GM12864 (cell line): ENCODE measurements at places on chromosomes 2 and 18.

DNA sequence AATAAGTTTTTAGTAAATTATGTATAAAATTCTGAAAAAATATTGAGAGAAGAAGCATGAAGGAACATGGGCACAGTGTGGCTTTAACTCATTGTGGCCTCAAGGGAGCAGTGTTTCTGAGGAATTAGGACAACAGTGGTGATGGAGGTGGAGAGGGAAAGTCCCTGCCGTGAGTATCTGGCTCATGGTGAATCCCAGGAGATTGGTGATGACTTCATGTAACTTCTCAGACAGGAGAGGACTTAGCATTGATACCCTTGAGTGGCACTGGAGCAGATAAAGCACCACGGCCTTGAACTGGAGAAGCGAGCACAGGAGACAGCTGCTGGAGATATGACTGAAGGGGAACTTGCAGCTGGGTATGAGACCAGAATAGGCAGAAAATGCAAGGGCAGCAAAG lies 35.0 kb upstream of the LRP1B start:
- DNase-seq, result peak; percentile 7

GRCh38 chr2:23497063-23497462 lies 112.1 kb downstream of the KLHL29 start:
- no peak for DNase-seq

GRCh38 chr2:55112229-55113031 lies 62.2 kb upstream of the RTN4 start:
- no peak for DNase-seq

- no peak for DNase-seq
These were observed 12.4 kb downstream of the CCL20 start for GRCh38 chr2:227826019-227826521.

DNA sequence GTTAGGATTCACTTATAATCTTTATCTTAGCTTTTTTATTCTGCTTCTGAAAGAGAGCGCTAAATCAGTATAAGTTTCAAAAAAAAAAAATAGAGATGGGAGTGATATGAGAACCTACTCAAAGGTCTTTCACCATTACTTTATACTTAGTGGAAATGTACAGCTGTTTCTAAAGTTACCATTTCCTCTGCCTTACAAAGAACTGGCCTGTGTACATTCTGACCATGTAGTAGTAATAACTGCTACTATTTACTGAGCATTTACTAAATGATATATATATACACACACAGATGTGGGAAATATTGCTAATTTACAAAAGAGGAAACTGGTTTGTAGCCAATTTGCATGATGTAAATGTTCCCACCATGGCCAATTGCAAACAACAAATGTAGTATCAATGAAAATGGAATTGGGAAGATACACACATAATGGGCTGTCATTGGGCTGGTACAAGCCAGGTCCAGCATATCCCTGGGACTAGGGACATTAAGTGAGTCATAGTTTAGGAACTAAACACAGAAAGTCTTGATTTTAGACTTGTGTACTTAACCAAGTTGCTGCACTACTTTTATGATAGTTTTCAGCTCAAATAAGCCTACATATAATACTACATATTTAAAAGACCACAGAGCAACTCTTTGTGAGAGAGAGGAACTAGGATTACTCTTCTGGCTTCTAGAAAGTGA lies 67.1 kb downstream of the DYNC1I2 start:
- DNase-seq, result no peak

DNA sequence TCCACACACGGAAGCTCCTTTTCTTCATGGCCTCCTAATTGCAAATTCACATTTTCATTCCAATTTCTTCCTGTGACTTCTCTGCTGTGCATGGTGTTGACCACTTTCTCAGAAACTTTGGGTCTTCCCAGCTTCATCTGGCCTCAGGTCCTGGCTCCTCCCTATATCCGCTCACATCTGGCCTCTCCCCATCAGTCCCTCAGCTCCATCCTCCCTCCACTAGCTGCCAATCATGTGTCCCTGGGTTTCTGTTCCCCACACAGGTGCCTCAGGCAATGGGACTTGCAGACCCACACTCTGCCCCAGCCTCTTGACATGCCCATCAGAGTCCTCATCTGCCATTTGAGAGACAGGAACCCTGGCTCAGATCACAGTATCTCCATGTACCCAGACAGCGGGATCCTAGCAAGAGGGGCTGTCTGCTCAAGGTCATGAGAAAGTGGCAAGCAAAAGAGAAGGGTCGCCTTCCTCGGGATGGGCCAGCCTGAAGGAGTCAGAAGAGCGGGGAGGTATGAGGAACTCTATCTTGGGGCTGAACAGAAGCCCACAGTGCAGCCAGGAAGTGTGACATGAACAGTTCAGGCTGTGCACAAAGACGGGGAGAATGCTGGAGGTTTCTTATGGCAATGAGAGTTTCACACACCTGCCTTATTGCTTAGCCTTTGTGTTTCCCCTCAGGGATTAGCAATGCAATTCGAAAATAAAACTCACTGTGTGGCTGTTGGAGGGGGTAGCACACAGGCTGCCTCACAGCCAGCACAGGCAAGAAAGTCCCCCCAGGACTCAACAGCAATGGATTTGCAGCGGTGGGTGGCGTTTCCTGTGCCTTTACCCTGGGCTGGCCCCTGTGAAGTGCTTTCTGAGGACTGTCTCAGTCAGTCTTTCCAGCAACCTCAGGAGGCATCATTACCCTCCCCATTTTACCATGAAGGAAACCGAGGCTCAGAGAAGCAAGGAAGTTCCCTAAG lies 69.5 kb downstream of the COPS8 start:
- DNase-seq, result peak; percentile 31

GRCh38 chr18:69021211-69021805 lies 223.4 kb downstream of the CCDC102B start:
- DNase-seq, result no peak

- DNase-seq, result no peak
These were observed 11.8 kb upstream of the KCMF1 start for GRCh38 chr2:84959095-84959565.

GRCh38 chr2:196520605-196521004 lies 118.9 kb upstream of the CCDC150 start:
- no peak for DNase-seq

DNA sequence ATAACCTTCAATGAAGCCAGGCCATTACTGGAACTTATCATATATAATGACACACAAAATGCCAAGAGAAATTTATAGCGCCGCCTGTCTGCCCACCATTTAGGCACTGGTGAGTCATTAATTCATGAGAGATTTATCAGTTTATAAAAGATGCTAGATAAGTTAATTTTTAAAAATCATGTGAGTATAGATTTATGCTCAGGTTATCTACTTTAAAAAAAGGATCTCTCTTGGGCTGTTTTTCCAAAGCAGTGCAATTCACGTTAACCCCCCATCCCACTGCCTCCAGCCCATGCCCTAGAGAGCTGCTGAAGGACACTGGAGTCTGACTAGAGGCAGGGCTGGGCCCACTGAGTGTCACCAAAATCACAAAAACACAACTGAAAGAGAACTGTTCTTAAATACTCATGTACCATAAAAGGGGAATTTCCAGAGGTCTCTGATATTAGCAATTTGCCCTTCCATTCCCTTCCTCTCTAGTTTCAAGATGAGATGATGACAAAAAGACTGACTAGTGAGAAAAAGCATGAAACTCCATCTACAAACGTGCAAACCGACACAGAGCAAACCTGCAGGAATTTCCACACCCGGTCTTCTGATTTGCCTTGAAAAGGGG lies 160.8 kb downstream of the BCL2 start:
- DNase-seq, result peak; percentile 84

DNA sequence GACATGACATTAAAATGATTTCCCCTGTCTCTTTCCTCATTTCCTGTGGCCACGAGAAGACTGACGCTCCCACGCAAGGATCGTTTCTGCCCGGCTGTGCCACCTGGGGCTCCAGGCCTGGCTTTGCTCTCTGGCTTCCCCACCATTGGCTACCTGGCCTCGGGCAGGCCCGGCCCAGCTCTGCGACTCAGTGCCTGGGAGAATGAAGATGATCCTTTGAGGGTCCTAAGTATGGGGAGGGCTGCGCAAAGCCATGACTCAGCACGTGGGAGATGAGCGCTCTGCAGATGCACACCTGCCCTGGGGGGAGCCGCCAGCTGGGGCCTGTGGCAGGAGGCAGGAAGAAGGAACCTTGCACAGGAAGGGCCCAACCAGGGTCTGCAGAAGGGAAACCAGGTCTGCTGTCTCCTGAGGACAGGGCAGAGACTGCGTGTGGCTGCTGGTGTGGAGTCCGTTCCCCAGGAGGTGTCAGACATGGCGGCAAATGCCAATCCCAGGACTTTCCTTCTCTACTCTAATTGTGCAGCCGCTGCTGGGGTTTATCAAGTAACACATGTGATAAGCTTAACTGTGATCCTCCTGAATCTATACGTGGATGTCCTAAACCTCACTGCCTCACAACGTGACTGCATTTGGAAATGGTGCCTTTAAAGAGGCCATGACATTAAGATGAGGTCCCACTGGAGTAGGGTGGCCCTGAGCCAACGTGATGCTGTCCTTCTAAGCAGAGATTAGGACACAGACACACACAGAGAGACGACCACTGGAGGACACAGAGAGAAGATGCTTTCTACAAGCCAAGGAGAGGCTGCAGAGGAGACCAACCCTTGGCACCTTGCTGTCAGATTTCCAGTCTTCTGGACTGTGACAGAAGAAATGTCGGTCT lies 32.9 kb downstream of the MBP start:
- no peak for DNase-seq

GRCh38 chr2:30776831-30777635 lies 30.2 kb downstream of the CAPN13 start:
- DNase-seq, result no peak
